ENCODE measurements at places on chromosomes 5 and 9.

- DNase-seq, result no peak
Measured at GRCh38 chr5:57871496-57871895, 388.9 kb upstream of the ACTBL2 start.

- no peak for DNase-seq
Measured at GRCh38 chr9:95003689-95004410, 277.4 kb downstream of the AOPEP start.

DNA sequence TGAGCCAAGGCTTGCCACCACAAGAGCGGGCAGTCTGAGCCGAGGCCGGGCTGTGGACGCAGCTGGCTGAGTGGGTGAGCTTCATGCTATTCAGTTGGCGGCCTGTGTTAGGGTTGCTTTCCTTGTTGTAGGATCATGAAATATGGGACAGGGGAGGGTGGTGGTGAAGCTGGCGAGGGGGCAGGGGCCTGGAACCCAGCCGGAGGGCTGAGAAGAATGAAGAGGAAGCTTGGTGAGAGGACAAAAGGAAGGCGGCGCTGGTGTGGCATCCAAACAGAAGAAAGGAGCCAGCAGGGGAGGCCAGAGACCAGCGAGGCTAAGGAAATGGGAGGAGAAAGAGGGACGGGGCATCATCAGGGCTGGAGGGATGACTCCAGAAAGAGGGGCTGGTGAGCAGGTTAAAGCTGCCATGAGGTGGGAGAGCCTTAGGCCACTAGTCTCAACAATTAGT is 18.3 kb downstream of the RALGPS1 start:
- DNase-seq, result no peak

DNA sequence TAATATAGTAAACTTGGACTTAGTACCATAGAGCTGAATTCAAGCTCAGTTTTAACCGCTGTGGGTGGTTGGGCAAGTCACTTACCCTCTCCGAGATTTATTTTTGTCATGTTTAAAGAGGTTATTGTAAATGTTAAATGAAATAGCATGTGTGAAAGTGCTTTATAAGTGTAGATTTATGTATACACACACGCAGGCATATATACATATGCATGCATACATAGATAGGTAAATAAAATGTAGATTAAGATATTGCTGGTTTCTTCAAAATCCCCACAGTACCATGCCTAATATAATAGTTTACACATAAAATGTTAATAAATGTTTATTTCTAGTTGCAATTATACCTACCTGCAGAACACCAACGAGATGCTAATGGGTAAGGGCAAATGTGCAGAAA is 164.5 kb upstream of the EGFLAM start:
- DNase-seq, result no peak

- DNase-seq, result no peak
Measured at GRCh38 chr5:65873181-65873750, 53.1 kb upstream of the ERBIN start.

DNA sequence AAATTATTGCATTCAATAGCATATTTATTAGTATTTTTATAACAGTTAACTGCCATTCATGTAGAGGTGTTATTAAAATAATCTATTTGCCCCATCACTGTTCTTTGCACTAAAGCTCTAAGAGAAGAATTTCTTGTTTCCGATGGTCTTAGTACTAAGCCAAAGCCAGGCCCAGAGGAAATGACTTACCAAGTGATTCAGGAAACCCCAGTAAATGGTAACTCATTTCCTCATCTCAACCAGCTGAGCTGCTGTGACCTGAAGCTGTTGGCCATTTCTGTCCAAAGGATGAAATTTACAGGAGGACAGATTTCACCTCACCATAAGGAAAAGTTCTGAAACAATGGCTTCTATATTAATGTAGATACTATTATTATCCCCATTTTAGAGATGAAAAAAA is 117.0 kb downstream of the PIK3R1 start:
- no peak for DNase-seq

- peak; percentile 69 for DNase-seq
Measured at GRCh38 chr9:71620746-71621145, 147.6 kb downstream of the CEMIP2 start.

DNA sequence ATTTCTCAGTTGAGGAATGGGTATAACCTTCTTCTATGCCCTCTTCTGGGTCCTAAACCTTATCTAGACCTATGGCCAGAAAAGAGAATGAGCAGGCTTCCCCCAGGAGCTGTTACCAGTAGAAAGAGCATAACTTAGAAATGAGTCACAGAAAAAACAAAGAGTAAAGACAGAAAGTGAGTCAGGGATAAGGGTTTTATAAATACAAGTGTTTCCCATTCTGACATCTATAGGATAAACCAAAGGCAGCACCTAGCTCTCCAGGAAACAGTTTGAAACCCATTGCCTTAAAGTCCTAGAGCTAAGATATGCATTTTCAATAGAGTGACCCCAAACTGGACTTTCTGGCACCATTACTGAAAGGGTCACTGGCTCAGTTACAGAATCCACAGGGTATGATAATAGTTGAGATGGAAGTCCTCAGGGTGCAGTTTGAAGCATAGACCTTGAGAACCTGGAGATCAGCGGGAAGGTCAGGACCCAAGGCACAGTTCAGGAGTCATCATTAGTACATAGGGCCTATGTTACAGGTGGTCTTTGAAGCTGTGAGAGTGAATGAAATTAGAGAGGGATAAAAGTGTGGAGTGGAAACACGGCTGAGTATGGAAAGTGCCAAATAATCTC is 42.7 kb upstream of the LIFR start:
- DNase-seq, result no peak

- no peak for DNase-seq
Measured at GRCh38 chr9:70110194-70111041, 66.8 kb downstream of the MAMDC2 start.

- DNase-seq, result no peak
Measured at GRCh38 chr9:136249877-136250559, 4.4 kb upstream of the QSOX2 start.

GRCh38 chr5:177100714-177101121 is 14.0 kb downstream of the FGFR4 start:
- DNase-seq, result no peak

DNA sequence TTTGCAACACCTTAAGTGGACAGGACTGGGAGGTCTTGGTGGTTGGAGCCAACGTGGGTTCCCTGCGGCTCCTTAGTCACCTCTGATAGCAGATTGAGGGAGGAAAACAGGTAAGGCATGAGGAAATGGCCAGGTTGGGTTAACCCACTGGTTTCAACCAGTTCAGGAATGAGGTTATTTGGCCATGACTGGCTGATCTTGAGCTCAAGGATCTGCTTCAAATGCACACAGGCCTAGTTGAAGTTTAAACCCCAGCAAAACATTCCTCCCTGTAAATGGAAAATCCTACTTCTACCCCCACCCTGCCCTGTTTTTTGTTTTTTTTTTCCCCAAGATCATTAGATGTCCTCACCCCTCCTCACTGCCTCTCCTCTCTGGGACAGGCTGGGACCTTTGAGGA is 3.2 kb upstream of the NUP214 start:
- DNase-seq, result no peak

- no peak for DNase-seq
Measured at GRCh38 chr9:116049456-116049855, 104.1 kb upstream of the PAPPA start.

GRCh38 chr9:77472646-77473045 is 175.5 kb downstream of the GNA14 start:
- no peak for DNase-seq

DNA sequence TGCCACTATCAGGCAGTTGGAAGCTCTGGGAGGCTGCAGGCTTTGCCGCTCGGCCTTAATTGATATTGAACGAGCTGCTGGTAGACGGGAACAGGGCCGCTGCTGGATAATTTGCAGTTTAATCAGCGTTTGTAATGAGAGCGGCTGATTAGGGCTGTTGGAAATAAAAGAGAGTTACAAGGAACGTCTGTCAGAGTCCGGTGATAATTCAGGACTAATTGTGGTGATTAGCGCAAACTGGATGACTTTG is 68.2 kb upstream of the TBCA start:
- DNase-seq, result no peak

DNA sequence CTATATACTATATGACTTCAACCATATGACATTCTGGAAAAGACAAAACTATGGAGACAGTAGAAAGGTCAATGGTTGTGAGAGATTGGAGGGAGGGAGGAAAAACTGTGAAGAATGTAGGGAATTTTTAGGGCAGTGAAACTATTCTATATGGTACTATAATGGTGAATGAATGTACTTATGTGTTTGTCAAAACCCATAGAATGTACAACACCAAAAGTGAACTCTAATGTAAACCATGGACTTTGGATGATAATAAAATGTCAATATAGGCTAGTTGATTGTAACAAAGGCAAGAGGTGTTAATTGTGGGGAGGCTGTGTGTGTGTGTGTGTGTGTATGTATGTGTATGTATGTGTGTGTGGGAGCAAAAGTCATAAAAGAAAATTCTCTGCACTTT is 10.8 kb upstream of the STOM start:
- DNase-seq, result no peak

GRCh38 chr9:99050292-99050911 is 54.5 kb upstream of the TGFBR1 start:
- no peak for DNase-seq

GRCh38 chr5:34682926-34683623 is 26.9 kb downstream of the RAI14 start:
- no peak for DNase-seq

GRCh38 chr5:61719124-61719523 is 387.1 kb downstream of the ZSWIM6 start:
- no peak for DNase-seq

DNA sequence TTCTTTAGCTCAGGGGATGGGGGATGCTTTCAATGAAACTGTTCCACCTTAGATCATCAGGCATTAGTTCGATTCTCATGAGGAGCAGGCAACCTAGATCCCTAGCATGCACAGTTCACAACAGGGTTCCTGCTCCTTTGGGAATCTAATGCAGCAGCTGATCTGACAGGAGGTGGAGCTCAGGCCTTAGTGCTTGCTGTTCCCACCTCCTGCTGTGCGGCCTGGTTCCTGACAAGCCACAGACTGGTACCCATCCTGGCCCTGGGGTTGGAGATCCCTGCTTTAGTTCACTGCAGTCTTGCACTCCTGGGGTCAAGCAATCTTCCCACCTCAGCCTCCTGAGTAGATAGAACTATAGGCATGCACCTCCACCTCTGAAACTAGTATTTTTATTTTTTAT is 1369.8 kb upstream of the NUDT12 start:
- DNase-seq, result no peak

DNA sequence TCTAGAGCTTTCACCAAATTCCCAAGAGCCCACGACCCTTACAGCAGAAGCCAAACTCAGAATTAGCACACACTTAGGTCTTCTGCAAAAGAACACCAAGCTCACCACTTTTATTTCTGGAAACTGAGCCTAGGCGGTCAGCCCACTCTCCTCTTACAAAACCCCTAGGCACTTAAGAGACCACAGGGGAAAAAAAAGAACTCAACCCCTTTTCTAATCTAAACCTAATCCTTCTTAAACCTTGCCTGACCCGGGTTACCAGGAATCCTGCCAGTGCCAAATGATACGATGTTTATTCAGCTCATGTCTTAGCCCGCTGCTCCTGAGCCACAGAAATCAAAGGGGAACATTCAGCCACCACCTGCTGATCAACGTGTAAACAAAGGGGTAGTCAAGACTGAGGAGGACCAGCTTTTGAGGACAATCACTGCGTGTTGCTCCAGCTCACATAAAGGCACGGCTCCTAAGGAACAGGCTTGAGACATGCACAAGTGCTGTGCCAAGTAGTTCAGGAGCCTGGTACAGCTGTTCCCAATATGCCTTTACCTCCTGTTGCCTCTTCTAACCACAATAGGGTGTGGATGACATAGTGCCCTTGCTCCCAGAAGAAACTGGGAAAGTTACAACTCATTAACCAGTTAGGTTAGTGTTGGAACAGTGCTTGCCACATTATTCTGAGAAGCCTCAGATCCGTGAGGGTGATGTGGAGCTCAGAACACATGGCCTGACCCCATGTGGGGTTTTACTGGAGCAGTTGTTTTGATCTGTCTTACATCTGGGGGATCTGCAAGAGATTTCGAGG is 49.3 kb downstream of the ZFAND5 start:
- peak; percentile 65 for DNase-seq

GRCh38 chr9:109843641-109844040 is 63.6 kb downstream of the PALM2AKAP2 start:
- DNase-seq, result no peak

DNA sequence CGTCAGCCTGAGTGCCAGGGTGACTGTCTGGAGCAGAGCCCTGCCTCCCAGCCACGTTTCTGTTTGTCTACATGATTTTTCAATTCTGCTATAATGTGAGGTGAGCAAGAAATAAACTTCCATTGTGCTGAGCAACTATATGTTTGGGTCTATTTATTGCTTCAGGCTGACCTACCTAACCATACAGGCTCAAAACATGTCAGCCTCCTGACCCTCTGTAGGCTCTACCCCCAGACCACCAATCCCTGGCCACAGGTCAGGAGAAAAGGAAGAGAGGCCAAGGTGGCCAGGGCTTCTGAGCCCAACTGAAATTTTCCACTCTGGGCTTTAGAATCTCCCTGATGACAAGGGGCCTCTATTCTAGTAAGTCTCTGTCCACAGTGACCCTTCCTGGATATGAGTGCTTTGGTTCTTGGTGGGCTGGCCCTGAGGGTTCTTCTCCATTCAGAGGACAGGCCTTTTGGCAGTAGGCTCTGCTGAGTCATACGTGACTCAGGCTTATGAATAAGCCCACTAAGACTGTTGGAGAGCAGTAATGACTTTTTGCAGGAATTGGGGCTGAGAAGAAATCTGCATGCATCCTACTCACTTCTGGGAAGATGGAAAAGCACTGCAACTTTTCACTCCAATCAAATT is 117.2 kb upstream of the TBCA start:
- peak; percentile 63 for DNase-seq

- no peak for DNase-seq
Measured at GRCh38 chr5:59332236-59332973, 561.1 kb downstream of the PDE4D start.

- no peak for DNase-seq
Measured at GRCh38 chr5:142222225-142222865, 102.5 kb downstream of the SPRY4 start.

DNA sequence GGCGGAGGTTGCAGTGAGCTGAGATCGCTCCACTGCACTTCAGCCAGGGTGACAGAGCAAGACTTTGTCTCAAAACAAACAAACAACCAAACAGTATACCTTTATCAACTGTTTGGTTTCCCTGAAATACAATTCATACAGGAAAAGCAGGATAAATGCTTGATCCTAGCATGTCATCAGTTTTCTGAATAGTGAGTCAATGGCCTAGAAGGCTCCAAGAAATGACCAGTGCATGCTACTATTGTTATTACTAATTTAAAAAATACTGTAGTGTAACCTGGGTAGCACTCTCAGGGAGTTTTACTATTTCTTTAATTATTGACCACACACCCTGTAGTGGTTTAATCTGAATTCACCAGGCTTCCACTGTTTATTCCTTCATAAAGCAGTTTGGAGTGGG is 101.0 kb upstream of the PTPN3 start:
- DNase-seq, result no peak

GRCh38 chr5:60527072-60527471 is 172.9 kb downstream of the DEPDC1B start:
- no peak for DNase-seq
